ENCODE measurements at places on chromosomes 11 and 22. TPM values are rescaled to one million over a fixed set of nuclear protein-coding genes. Genes with fewer than 3 reads are reported as not detected.

DNA sequence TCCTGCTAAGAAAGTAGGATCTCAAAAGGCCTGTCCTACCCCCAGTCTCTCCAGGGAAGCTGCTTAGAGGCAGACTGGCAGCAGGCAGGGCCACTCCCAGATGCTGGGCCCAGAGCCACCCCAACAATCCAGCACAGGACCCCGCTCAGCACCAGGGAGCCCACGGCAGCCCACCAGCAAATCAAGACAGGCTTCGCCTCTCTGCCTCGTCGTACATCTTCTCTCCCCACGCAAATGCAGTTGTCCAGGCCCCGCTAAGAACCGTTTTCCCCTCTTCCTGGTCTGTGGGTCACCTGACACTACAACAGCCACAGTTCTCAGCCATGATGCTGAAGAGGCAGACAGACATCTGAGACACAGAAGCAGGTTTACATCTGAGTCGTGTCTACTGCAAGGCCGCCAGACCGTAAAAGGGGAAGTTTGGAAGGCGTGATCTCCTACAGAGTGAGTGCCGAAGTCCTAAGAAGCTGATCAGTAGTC is 51.1 kb downstream of the IGSF9B start:
- DNase-seq, result no peak
- H3K27ac ChIP-seq, result no peak overlapping the region
- no peaks in the 10 kb centered on the region for H3K27me3 ChIP-seq
- no peaks in the 10 kb centered on the region for H3K36me3 ChIP-seq
- no peaks in the 10 kb centered on the region for H3K4me1 ChIP-seq

- no peak overlapping the region for H3K27ac ChIP-seq
- H3K4me3 ChIP-seq, result no peak overlapping the region
- H3K4me1 ChIP-seq, result no peaks in the 10 kb centered on the region
- H3K27me3 ChIP-seq, result no peaks in the 10 kb centered on the region
Measured at GRCh38 chr11:70424765-70425344, 26.5 kb downstream of the CTTN start.

- H3K4me3 ChIP-seq, result no peak overlapping the region
- no peaks in the 10 kb centered on the region for H3K27me3 ChIP-seq
- no peak for DNase-seq
- no peaks in the 10 kb centered on the region for H3K4me1 ChIP-seq
- no peaks in the 10 kb centered on the region for H3K36me3 ChIP-seq
Measured at GRCh38 chr11:64044730-64045393, 9.1 kb downstream of the FLRT1 start.

Gene FREY1
- total RNA-seq, result not detected
